ENCODE measurements at places on chromosomes 16 and 17.
A peak's percentile ranks its signal among the peaks of the same experiment; 100 is the strongest.

GRCh38 chr17:65723431-65724151 lies 162.1 kb upstream of the AXIN2 start:
- no peak for DNase-seq

- no peak for DNase-seq
Observed at GRCh38 chr17:58513267-58513964, 1.0 kb downstream of the MTMR4 start.

GRCh38 chr17:8016632-8017424 lies 14.4 kb downstream of the GUCY2D start:
- DNase-seq = peak; percentile 23

GRCh38 chr17:77888242-77889134 lies 70.0 kb upstream of the TNRC6C start:
- DNase-seq = no peak

DNA sequence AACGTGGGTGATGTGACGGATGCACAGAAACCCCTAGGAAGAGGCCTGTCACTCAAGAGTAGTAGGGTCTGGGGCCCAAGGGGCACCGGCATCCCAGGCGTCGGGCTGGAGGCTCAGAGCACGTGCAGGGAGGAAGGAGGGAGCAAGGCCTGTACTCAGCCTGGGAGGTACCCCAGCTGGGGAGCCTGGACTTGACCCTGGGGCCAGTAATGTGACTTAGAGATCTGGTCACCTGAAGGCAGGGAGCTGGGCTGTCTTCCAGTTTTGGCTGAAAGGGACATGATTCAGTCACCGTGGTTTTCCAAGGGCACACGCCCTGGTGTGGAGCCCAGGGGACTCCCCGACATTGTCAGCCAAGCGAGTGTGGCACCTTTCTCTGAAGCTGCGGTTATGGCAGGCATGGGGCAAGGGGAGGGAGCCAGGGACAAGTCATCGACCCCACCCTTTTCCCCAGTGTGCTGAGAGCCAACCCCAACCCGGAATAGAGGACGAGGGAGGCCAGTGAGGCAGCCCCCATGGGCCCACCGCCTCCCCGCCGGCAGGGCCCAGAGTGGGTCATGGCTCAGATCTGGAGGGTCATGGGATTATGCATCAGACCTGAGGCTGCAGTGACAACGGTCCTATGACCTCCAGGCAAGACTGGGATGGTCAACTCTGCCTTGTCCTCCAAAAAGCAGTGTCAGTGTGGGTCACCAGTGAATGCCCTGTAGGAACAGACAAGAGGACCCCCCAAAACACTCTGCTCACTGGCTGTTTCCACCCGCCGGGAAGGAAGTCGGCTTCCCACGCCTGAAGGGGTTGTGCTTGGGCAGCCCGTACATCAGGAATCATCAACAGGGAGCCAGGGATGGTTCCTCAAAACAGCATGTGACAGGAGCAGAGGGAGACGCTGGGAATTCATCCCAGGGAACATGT lies 41.9 kb downstream of the MEAK7 start:
- no peak for DNase-seq

DNA sequence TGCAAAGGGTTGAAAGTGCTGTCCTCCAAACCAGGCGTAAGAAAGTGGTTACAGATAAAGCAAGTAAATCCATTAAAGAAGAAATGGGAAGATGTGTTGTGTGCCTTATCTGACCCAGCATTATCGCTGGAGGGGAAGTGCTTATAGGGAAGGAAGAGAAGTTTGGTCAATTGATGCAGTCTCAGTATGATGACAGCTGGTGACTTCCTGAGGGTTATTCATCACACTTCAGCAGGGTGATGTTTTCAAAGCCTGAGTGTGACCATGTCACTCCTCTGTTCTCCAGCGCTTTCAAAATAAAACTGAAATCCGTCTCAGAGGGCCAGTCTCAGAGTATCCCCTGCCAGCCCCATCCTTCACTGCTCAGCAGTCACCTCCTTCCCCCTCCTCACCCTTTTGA lies 505.4 kb upstream of the RBFOX1 start:
- no peak for DNase-seq

DNA sequence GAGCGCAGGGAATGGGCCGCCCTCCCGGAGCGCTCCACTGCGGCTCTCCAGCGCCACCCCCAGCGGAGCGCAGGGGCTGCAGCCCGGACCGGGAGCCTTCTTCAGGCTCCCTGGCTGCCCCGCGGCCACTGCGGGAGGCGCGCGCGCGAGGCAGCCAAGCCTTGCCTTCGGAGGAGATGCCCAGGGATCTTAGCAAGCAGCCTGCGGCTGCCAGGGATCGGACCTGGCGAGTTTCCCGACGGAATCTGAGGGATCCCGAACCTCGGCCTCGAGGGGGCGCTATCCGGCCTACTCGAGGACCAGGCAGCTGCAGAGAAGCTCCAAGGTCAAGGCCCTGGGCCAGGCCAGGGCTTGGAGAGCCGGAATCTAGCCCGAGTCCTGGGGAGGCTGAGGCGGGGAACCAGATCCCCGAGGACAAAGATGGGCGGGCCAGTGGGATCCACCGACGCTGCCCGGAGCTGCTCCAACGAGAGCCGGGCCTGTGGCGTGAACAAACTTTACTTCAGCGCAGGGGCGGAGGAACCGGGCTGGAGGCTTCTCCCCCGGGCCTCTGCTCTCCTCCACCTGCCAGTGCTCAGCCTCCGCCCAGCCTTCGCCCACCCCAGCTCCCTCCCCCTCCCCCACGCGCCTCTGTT lies at the start of gene IRX6:
Gene IRX6, plus strand, starts transcription at position 567 of the 635 bp plus-strand sequence. CDS start 889 bp downstream, outside the sequence.
- DNase-seq = no peak

DNA sequence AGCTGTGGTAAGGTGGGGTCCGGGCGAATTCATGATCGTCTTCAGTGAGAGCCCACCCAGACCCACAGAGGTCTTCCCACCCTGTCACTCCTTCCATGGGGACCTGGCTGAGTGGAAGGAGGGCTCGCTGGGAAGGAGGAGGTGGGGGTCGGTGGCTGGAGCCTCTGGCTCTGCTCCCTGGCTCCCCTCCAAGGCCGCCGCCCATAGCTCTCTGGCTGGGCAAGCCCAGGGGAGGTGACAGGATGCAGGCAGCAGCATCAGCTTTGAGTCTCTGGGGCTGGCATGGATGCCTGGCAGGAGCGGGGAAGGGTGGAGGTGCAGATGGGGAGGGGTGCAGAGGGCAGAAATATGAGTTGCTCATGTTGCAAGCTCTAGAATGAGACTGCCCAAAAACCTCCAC lies 147.0 kb downstream of the ENGASE start:
- DNase-seq = no peak
